ENCODE measurements at places on chromosomes 5 and 9.

DNA sequence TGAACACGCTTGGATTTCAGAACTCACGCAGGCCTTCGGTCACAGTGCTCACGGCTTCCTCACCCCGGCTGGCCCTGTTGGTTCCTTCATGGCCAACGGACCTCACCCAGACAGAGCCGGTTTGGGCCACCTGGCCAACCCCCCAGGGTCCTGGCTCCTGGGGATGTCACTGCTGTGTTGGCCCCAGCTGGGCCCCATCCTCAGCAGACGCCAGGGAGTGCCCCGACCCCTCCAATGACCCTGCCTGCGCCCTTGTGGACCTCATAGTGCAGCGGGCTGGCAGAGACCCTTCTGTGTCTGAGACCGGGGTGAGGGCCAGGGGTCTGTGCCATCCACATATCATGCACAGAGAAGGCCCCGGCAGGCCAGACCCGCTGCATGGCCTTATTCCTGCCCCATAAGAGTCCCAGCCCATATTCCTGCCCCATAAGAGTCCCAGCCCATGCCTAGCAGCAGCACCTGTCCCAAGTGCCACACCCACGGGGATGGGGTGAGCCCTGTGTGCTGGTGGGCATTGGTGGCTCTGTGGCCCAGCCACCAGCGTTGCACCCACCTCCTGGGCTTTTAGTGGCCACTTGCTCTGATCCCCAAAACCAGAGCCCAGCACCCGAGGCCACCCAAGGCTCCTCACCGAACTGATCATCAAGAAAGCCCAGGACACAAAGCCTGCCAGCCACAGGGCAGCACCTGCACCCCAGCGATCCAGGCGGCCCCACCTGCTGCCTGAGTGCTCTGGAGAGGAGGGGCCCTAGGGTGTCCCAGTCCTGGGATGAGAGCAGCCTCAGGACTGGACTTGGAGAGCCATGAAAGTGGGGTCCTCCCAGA is 1.3 kb upstream of the LPCAT1 start:
- no peak for DNase-seq

DNA sequence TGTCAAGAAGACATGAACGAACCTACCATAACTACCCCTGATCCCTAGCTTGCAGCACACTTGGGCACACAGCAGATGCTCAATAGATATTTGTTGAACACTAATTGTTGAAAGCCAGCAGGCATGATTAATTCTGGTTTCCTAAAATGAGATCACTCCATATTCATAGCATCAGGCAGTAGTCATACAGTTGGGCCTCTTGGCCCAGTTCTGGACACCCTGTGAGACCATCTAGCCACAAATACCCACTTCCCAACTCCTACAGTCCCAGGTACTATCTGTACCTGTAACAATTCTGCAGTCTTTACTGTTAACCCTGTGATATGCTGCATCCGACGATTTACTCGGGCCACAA is 24.2 kb downstream of the P4HA2 start:
- no peak for DNase-seq

- DNase-seq = no peak
These were observed 148.9 kb downstream of the GCNT1 start for GRCh38 chr9:76607730-76608436.

DNA sequence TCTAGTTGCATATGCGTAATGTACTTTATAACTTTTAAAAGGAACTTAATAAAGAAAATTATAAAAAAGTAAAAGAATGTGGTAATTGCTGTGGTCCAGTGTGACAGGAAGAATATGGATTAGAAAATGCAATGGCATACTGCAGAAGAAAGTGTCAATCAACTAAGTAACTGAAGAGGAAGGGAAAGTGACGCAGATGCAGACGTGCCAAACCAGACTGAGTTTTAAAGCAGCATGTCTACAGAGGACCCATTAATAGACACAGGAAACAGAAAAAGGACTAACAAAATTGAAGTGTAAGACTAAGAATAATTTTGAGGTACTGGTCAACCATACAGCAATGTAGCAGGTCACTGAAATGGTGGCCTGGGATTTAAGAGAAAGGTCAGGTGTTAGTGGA is 73.3 kb downstream of the DPYSL3 start:
- no peak for DNase-seq

- DNase-seq = no peak
These were observed 35.7 kb downstream of the IRX4 start for GRCh38 chr5:1847056-1847455.

DNA sequence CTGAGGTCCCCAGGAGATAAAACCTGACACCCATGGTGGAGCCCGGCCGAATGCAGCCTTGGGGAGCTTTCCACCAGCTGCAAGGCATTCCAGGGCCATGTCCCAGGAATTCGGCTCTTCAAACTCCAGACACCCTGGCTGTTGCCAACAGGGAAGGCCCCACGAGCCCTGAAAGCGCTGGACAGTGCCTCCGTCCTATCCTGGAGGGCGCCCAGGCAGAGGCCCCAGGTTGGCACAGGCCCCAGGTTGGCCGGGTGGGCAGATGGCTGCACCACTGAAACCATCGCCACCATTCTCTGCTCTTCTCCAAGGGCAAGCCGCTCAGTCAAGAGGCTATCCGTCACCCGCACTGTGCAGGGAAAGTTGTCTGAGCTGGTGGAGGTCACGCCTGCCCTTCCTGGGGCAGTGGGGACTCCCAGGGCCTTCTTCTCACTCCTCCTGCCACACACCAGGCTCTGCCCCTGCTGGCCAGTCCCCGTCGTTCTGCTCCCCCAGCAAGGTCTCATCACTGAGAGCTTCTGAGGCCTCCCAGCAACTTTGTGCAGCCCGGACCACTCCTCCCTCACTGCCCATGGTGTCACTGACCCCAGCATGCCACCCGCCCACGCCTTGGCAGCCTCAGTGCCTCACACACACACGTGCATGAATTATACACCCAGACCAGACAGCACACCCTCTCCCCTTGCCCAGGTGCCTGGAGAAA is 21.2 kb downstream of the SLC6A3 start:
- DNase-seq = no peak

DNA sequence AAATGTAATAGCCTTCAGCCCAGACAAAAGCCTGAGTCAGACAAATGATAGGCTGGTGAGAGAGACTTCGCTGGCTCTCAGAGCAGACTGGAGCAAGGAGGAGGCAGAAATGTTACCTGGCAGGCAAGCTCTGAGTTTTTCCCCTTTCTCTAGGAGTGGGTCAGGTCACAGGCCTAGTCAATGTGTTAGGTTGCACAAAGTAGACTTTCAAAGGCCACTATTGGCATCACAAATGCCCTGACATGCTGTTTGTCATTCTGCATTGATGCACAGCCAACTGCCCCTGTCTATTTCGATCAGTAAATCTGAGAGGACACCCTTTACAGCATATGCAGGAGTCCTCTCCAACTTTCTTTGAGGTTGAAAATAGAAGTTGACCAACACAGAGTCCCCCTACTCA is 15.5 kb upstream of the C1QTNF3 start:
- DNase-seq = no peak

- no peak for DNase-seq
These were observed 13.5 kb upstream of the AHRR start for GRCh38 chr5:307794-308579.

DNA sequence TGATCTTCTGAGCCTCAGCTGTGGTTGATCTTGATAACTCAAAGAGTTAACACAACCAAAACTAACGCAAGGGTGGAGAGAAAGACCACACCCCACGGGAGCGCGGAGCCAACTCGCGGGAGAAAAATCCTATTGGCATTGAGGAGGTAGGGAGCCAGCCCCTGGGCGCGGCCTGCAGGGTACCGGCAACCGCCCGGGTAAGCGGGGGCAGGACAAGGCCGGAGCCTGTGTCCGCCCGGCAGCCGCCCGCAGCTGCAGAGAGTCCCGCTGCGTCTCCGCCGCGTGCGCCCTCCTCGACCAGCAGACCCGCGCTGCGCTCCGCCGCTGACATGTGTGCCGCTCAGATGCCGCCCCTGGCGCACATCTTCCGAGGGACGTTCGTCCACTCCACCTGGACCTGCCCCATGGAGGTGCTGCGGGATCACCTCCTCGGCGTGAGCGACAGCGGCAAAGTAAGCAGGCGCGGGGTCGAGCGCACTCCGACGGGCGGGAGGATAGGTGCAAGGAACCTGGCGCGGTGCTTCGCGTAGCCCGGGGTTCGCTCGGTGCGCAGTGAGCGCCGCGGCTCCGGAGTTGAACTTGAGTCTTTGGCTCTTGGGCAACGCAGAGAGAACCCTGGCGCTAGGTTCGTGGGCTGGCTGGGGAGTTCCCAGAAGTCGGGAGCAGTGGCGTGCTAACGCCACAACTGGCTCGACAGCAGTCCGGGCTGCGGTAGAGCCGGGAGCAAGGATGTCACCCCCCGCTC is at the start of gene GDA:
Gene GDA (plus strand): TSS at position 210 of the 745 bp plus-strand sequence. CDS start 120 bp downstream, at position 330.
- no peak for DNase-seq

DNA sequence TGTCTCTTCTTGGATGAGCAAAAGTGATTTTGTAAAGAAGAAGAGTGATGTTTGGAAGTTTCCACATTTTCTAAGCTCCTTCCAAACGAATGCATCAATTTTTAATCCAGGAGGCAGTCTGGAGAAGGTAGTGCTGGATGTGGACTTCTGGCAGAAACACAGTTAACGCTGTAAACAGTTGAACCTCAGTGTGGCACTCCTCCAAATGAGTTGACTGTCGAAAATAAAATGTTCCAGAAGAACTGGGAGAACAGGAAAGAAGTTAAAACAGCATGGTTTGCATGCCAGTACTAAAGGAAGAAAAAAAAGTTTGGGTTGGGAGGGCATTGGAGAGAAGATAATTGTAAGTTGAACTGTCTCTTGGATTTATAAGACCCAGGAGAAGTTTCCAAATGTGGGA is 6.5 kb downstream of the ZNF462 start:
- DNase-seq = no peak

DNA sequence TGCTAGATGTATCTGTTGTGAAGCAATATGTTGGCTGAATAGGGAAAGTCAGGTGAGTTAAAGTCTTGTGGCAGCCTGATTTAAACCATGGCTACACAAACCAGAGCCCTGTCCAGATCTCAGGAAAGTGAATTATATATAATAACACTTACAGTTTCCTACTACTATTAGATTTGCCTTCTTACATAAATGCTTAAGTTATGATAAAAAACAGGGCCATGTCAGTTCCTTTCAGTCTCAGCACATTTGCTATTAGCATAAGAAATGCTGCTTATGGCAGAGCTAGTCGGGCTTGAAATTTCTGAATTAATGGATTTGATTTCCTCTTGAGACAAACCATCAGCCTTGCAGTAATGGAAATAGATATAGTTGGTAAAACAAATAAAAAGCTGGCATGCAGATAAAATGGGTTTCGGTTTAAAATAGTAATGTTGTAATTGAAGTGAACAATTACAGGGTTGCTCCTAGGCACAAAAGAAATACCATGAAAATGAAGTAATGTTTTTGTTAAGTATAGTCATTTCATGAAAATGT is 664.2 kb upstream of the ZNF608 start:
- peak; percentile 10 for DNase-seq

DNA sequence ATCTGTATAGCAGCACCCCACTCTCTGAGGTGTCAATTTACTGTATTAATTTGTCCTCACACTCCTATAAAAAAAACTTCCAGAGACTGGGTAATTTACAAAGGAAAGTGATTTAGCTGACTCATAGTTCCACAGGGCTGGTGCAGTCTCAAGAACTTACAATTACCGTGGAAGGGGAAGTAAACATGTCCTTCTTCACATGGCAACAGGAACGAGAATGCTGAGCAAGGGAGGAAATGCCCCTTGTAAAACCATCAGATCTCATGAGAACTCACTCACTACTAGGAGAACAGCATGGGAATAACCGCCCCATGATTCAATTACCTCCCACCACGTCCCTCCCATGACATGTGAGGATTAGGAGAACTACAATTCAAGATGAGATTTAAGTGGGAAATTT is 602.6 kb downstream of the MTRR start:
- no peak for DNase-seq

DNA sequence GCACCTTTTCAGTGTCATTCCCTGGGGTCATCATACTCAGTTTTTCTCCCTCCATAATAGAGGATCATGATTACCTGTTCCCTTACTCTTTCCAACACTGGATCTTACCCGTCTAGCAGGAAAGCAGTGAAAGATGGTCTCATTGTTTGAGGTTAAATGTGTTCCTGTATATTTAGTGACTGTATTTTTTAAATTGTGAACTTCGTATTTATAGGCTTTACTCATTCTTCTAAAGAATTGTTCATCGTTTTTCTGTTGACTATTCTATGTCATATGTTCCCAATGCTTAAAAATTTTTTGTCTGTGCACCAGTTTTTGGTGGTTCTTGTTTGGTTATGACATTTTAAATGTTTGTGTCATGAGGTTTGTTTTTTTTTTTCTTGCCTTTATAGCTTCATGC is 204.8 kb upstream of the OTULINL start:
- DNase-seq = no peak

DNA sequence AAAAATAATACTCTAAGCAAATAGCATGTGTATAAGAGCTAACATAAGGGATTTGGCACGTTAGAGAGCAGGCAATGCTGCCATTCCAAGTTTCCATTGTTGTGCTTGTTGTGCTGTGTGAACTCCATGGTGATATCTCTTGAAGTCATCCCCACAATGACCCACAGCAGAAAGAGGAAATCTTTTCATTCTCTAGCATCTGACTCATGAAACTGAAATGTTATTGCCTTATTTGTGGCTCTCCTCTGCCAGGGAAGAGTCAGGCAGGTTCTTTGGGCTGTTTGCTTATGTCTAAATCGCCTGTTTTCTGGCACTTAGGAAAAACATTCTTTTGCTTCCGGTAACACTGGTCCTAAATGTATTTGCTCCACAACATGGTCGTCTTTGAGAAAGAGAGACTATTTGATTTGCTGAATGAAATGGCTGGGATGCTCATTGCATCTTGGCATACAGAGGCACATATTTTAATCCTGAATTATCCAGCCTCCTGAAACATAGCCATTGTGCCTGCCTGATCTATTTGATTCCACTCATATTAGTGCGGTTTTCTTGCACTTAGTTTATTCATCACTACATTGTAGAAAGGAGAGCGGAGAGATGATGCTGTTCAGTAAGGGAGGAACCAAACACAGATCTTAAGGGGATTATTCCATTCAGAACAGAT is 188.8 kb downstream of the CSNK1G3 start:
- DNase-seq = peak; percentile 98

GRCh38 chr5:178391480-178391879 is 158.9 kb upstream of the PHYKPL start:
- DNase-seq = no peak

GRCh38 chr5:9654886-9655285 is 24.7 kb upstream of the TAS2R1 start:
- DNase-seq = peak; percentile 76

GRCh38 chr9:127340721-127341120 is 56.2 kb upstream of the SLC2A8 start:
- no peak for DNase-seq

GRCh38 chr9:124766815-124767554 is 4.1 kb downstream of the NR6A1 start:
- DNase-seq = no peak
